HCEC 1CT (cell line): ENCODE measurements at places on chromosomes 13 and 19.

- DNase-seq = no peak
Measured at GRCh38 chr13:54999399-54999907, 1970.8 kb downstream of the OLFM4 start.

DNA sequence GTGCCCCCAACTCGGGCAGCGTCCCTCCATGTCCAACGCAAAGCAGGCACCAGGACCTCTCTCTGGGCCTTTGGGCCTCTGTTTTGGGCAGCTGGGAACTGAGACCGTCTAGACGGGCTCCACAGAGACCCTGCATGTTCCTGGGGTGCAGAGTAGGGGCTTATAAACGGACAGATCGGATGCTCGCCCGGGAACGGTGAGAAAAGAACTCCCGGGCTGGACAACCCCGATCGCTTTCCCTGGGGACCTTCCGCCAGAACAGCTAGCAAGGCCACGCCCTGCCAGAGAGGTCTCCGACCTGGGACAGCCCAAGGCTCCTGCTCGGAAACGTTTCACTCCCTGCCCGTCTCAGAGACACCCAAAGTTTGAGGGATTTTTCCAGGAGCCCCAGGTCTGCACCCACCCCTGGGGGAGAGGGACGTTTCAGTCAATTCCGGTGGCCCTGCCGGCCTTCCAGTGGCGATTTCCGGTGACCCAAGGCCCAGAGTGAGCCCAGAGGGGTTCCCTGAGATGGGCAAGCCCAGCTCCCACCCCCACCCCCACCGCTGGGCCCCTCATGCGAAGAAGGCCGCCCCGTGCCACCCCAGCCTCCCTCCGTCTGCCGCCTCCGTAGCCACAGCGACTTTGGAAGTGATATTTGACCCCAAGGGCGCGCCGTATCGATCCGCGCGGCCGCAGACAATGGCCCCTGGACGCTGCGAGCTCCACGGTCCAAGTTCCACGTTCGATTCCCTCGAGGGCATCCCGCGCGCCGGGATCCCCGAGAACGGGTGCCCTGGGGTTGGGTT lies 1.7 kb downstream of the NR2F6 start:
- DNase-seq = peak; percentile 32

DNA sequence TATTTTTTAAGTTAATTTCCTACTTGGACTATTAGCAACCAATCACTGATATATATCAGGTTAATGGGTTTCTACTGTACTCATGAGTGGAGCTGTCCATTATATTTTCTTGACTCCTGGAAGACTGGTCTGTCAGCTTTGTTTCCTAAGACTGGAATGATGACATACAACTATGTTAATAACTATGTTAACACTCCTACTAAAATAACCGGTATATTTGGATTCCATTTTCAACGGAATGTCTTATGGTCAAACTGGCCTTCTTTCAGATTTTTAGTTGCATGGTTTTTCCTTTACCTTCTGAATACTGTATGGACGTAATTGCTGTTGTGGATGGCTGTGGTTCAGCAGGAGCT lies 45.8 kb upstream of the GPI start:
- no peak for DNase-seq

- peak; percentile 2 for DNase-seq
Measured at GRCh38 chr13:102769679-102770078, 3.9 kb downstream of the TEX30 start.

DNA sequence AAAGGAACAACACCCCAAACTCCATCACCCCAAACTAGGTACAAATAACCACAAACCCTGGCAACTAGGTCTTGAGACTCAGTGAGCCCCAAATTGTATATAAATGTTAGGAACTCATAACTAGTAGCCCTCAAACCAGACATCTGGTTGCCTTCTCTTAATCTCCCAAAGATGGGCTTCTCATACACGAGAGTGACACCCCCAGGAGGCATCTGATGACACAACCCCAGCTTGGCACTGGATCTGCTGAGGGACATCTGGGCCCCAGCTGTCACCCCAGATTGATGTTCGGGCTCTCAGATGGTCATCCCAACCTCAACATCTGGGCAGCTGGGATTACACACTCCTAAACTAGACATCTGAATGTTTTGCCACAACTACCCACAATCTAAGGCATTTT lies 14.8 kb downstream of the RABAC1 start:
- peak; percentile 30 for DNase-seq

DNA sequence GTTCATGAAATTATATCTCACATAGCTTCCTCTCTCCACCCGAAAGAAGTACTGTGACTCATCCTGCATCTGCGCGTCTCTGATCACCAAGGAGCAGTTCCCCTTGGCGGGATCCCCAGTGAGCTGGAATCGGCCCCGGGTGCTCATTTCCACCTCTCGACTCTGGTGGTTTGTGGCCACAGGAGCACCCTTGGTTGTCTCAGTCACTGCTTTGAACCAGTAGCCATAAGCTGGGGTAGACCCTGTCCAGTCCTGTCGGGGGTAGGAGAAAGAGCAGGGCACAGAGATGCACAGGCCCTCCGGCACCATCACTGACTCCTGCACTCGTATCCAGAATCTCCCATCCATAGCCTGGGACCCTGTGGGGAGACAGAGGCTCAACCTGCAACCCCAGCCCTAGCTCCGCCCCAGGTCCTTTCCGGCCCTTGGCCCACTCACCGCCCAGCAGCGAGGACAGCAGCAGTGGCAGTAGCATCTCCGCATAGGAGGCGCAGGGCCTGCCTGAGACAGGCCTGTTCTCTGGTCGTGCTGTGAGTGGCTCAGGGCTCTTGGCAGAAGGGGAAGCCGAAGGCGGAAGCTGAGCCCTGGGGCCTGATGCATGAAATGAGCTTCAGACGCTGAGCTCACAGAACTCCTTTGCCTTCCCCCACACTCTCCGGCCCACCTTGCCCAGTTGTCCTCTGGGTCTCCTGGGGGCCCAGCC lies at the start of gene SIGLEC10:
TSS of gene SIGLEC10 (minus strand) at position 536 of the 703 bp plus-strand sequence. CDS start at position 475, 61 bp downstream.
- no peak for DNase-seq

DNA sequence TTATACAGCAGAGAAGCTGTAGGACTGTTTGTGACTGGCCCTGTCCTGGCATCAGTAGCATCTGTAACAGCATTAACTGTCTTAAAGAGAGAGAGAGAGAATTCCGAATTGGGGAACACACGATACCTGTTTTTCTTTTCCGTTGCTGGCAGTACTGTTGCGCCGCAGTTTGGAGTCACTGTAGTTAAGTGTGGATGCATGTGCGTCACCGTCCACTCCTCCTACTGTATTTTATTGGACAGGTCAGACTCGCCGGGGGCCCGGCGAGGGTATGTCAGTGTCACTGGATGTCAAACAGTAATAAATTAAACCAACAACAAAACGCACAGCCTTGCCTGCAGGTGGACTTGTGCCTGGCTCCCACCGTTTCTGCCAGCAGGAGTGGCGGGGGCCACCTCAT lies 27.3 kb upstream of the LDLR start:
- DNase-seq = no peak

DNA sequence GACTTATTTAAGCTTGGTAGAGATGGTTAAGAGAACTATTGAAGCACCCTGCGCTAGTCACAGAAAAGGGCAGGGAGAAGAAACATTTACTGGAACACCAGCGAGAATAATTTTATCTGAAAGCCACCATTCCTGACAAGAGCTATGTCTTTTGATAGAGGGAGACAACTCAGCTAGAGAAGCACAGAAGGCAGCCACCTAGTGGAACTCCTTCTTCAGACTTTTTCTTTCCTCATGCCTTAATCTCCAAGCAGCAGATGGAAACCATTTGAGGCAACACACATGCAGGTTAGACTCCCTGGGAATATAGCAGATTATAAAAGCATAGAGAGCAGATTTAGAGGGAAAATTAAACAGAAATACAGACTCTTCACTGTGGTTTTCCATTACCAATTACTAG lies 813.4 kb downstream of the SLITRK6 start:
- DNase-seq = no peak

GRCh38 chr13:32976912-32977311 lies 39.3 kb upstream of the KL start:
- DNase-seq = no peak

DNA sequence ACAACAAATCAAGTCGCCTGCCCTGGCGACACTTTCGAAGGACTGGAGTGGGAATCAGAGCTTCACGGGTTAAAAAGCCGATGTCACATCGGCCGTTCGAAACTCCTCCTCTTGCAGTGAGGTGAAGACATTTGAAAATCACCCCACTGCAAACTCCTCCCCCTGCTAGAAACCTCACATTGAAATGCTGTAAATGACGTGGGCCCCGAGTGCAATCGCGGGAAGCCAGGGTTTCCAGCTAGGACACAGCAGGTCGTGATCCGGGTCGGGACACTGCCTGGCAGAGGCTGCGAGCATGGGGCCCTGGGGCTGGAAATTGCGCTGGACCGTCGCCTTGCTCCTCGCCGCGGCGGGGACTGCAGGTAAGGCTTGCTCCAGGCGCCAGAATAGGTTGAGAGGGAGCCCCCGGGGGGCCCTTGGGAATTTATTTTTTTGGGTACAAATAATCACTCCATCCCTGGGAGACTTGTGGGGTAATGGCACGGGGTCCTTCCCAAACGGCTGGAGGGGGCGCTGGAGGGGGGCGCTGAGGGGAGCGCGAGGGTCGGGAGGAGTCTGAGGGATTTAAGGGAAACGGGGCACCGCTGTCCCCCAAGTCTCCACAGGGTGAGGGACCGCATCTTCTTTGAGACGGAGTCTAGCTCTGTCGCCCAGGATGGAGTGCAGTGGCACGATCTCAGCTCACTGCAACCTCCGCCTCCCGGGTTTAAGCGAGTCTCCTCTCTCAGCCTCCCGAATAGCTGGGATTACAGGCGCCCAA lies at the start of gene LDLR:
TSS of gene LDLR (plus strand) at position 210 of the 760 bp plus-strand sequence. CDS start at position 296, 86 bp downstream.
- peak; percentile 98 for DNase-seq
